ENCODE measurements at places on chromosomes 12 and 14. TPM values are rescaled to one million over a fixed set of nuclear protein-coding genes. Genes with fewer than 3 reads are reported as not detected.

LRRK2 gene
- 1.3 TPM for total RNA-seq

C12orf54 gene
- not detected for total RNA-seq

OVCH1 gene
- total RNA-seq: under 0.01 TPM

FRMD6 gene
- 524 TPM for total RNA-seq

GSC gene
- total RNA-seq: not detected

RASSF8 gene
- 60.6 TPM for total RNA-seq

ANP32D gene
- not detected for total RNA-seq

ITGA5 gene
- total RNA-seq: 438 TPM

WSCD2 gene
- under 0.01 TPM for total RNA-seq

DEGS2 gene
- not detected for total RNA-seq

ACOT6 gene
- total RNA-seq: under 0.01 TPM

P2RX2 gene
- total RNA-seq: not detected

PLEKHD1 gene
- not detected for total RNA-seq

FIGNL2 gene
- total RNA-seq: 0.32 TPM

BATF gene
- not detected for total RNA-seq

WSB2 gene
- total RNA-seq: 171 TPM

PTPRO gene
- total RNA-seq: under 0.01 TPM

SERPINA1 gene
- not detected for total RNA-seq

DYRK2 gene
- 20.7 TPM for total RNA-seq

PIK3C2G gene
- total RNA-seq: not detected

SOS2 gene
- total RNA-seq: 27.2 TPM

OLR1 gene
- total RNA-seq: 9.3 TPM

POTEM gene
- total RNA-seq: not detected

LRFN5 gene
- 0.97 TPM for total RNA-seq

CRACR2A gene
- total RNA-seq: 15.5 TPM

All from fibroblast of villous mesenchyme (primary cell).